T follicular helper cell (primary cell): ENCODE measurements at places on chromosomes 2 and 18.

GRCh38 chr2:227103583-227103982, 60.4 kb downstream of the COL4A4 start:
- no peak for DNase-seq

- no peak for DNase-seq
Measured at GRCh38 chr2:9748577-9748976, 94.7 kb upstream of the TAF1B start.

- no peak for DNase-seq
Measured at GRCh38 chr2:227990937-227991336, 119.5 kb downstream of the DAW1 start.

DNA sequence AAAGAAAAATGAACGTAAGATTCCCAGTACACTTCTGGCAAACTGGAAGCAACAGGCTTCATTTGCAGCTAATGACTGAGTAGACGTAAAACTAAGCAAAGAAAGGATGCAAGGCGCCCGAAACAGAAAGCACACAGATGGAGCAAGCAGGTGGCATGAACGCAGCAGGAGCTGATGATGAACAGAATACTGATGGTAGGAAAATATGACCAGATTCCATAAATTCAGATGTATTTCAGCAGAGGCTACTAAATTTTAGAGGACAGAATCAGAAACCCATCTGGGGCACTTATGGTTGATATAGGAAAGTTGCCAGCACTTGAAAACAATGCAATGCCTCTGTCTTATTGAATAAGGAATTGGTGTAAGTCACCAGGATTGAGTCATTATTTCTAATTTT, 658.7 kb upstream of the LINC00305 start:
- DNase-seq = no peak

DNA sequence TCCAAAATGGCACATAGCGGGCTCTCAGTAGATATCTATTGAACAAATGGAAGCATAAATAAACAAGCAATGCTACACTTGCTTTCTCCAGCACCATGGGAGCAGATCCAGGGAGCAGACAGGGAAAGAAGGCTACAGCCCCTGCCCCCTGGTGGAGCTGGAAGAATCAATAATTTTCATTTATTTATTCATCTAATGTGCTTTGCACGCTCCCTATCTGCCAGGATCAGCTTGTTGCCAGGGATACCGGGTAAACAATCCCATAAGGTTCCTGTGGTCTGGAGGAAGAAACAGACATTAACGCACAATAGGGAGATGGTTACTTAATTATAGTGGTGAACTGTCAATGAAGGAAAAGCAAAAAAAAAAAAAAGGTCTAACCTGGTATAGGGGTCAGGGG, 40.1 kb upstream of the CLASP1 start:
- DNase-seq = no peak

DNA sequence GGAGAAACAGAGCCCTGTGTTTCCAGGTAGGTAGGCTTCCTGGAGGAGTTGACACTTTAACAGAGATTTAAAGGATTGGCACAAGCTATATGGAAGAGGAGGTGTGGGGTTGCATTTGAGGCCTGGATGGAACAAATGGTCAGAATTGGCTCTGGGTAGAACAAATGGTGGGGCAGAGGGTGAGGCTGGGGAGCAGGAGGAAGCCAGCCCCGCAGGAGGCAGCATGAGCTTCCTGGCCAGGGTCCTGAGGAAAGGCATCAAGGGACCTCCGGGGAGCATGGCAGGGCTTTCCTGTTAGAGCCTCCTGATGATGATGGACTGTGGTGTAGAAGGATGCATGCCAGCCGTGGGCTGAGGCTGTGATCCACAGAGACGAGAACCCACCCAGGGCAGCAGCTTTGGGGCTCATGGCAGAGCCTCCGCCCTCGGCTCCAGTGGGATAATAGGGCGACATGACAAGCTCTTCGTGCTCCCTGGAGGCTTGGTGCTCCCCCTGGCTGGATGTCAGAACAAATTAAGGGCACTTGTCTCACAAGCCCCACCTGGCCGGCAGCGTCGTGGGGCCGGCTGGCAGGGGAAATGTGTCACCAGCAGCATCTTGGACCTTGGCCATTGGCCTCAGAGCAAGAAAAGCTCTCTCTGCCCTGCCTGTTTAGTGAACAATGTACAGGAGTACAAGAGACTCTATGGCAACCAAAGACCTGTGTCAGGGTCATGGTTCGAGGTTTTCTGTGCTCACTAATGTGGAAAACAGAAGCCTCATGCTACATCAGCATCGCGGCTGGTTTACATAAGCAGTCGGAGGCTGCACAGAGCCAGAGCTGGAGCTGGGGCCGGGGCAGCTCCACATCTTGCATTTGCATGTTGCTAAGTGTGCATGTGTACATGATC, 153.5 kb downstream of the MYCN start:
- no peak for DNase-seq
